ENCODE measurements at places on chromosomes 12 and 14.

GRCh38 chr12:87439990-87440827 lies 589.0 kb downstream of the C12orf50 start:
- DNase-seq: peak; percentile 89

- peak; percentile 83 for DNase-seq
These were observed at the start of gene PFDN5 for GRCh38 chr12:53295070-53295890. TSS of gene PFDN5 (plus strand) at chr12:53295542. CDS start at chr12:53295568, 26 bp downstream.

DNA sequence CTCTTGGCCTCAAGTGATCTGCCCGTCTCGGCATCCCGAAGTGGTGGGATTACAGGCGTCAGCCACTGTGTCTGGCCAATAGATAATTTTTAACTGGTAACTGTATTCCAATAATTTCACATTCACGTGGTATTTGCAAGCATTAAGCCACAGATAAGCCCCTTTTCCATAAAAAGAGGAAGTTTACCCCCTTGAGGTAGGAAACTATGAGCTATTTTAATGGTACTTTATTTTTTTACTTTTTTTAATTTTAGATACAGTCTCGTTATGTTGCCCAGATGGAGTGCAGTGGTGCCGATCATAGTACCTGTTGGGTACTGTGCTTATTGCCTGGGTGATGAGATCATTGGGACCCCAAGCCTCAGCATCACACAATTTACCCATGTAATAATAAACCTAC lies 42.9 kb upstream of the AP4S1 start:
- no peak for DNase-seq

DNA sequence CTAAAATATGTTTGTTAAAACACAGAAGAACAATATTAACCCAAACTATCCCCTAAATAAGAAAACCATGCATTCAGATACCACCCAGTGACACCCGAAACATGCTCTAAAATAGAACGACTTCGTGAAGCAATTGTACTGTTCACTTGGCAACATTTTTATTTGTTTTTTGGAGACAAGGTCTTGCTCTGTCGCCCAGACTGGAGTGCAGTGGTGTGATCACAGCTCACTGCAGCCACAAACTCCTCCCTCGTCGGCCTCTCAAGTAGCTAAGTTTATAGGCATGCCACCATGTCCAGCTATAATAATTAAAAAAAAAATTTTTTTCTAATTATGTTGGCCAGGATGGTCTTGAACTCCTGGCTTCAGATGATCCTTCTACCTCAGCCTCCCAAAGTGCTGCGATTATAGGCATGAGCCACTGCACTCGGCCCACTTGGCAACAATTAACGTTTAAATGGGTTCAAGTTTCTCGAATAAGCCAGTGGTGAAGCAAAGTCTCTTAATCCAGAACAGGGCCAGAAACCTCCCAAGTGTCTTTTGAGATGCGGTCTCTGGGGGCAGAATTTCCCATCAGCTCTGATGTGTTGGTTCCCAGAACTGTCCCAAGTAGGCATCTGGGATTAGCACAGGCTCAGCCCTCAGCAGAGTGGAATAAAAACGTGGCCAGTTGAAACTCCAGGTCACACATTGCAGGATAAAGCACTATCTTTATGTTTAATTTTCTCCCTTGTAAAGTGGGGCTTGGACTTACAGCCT lies 74.5 kb downstream of the TMCC3 start:
- DNase-seq: no peak

DNA sequence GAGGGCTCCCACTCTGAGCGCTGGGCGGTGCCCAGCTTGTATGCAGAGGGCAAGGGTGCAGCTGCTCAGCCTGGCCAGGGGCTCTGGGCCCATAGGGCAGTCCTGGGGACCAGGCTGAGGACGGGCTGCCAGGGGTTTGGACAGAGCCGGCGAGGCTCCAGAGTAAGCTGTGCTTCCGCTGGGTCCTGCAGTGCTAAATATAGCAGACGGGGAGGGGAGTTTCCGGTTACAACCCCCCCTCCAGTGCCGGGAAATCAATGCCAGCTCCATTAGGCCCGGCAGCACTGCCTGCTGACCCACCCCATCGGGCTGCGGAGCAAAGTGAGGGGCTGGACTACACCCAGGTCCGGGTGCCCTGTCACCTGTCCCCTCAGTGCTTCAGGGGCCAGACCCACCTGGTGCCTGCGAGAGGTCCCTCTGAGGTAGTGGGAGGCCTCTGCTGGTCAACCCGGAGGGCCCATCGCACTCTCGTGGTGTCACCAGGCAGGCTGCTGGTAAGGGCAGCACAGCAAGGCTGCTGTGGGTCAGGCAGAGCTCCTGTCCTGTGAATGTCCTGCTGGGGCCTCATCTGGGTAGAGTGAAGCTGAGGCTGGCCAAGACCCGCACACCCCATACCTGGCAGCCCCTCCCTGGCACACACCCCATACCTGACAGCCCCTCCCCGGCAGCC lies 2.6 kb upstream of the JAG2 start:
- DNase-seq: no peak

DNA sequence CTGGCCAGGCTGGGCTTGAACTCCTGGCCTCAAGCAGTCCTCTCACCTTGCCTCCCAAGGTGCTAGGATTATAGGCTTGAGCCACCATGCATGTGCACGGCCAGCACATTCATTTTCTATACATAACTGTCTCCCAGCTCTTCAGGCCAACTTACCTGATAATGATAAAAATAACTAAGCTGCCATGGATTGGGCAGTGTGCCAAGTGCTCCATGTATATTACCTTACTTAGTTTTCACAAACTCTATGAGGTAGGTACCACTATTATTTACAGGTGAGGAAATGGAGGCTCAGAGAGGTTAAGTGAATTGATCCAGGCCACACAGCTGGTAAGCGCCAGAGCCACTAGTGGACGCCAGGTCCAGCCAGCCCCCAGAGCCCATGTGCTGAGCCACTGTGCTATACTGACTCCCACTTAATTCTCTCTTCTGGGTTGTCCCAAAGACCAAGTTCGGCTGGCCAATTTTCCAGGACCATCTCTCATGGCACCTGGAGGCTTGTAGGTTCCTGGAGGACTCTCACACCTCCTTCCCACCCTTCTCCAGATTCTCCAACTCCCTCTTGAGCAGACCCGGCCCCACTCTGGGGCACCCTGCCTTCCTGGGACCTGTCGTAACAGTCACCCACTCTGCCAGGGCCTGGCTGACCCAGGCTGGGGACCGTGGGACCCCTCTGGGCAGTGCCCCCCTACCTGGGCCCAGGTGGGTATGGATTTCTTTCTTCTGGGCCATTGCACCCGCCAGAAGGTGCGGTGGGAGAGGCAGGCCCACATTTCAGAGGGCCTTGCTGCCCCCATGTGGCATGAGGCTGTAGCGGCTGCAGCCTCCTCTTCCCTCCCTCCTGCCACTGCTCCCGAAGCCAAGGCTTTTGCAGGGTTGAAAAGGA lies 30.2 kb upstream of the CIPC start:
- DNase-seq: peak; percentile 53

- DNase-seq: no peak
These were observed 40.2 kb upstream of the RIN3 start for GRCh38 chr14:92473261-92473968.

DNA sequence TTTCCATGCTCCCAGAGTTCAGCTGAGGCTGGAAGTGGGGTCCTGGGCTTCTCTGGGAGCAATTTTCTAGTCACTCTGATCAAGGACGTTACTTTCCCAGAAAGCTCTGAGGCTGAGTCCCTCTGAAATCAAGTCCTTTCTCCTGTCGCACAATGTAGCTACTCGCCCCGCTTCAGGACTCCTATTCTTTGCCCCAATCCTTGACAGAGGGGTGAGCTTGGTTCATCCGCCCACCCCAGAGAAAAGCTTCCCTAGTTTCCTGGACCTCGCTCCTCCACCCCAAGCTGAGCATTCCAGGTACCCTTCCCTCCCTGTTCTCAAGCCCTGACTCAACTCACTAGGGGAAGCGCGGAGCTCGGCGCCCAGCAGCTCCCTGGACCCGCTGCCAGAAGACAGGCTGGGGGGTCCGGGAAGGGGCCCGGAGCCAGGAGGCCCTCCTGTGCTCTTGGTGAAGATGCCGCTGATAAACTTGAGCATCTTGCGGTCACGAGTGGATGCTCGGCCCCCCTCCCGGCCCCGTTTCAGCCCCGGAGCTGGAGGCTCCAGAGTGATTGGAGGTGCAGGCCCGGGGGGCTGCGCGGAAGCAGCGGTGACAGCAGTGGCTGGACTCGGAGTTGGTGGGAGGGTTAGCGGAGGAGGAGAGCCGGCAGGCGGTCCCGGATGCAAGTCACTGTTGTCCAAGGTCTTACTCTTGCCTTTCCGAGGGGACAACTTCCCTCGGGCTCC lies 1.6 kb downstream of the AGAP2 start:
- no peak for DNase-seq

DNA sequence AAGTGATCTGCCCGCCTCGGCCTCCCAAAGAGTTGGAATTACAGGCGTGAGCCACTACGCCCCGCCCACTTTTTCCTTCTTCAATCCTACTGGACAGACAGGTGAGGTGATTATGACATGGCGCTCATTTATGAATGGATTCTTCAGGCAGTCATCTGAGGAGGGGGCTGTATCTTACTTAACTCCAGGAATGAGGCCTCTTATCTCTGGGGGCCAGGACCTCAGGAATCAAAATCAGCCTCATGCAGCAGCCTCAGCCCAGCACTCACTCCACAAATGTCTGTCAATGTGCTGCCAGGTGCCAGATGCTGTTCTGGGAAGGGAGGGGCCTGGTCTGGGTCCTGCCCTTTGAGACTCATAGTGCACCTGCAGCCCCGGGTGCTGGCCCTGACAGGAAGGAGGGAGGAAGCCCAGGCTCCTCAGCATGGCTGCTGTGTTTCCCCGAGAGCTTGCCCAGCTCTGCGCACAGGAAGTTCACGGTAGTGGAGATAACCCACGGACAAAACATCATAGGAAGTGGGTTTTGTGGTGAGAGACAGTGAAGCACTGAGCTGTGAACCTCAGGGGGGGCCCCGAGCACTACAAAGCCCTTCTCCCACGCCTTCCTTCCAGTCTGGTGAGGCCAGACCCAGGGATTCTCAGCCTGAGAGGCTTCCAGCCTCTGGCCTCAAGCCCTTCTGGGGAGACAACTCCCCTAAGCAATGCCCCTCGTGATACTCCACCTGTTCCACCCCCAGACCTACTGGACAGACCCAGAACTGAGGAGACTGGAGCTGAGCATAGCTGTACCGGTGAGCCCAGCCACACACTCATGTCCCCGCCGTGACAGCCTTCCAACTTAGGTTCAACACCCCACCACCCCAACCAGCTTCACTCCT lies 22.3 kb downstream of the GALNT6 start:
- DNase-seq: peak; percentile 96

DNA sequence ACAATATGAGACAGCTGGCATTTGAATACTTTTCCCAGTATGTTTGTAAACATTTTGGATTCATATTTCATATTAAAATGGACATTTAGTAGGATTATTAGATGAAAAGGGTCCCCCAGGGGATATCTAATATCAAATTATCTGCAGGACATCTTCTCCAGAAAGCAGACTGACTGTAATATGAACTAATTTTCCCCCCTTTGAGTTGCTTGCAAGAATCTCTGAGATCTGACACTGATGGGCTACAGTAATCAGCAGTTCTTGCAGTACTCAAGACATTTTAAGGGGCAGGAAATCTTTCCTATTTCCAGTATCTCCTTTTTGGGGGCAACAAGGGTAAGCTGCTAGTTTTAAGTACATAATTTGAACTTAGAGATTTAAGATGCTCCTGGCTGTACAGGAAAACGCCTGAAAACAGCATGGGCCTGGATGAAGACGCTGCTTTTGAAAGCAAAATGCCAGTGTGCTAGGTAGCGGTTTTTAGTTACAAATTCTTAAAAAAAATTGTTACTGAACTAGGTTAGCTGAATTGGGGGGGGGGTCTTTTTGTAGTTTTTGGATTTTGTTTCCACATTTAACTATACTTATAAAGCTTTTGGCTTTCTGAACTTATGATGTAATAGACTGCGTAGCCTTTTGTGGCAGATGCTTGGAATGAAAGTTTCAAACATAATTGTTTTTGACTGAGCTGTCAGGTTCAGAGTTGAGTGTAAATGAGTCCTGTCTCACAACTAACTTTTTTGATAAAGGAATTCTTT lies 2.2 kb downstream of the FRMD6 start:
- DNase-seq: no peak

- DNase-seq: no peak
These were observed 163.1 kb downstream of the PPM1H start for GRCh38 chr12:62771828-62772227.

DNA sequence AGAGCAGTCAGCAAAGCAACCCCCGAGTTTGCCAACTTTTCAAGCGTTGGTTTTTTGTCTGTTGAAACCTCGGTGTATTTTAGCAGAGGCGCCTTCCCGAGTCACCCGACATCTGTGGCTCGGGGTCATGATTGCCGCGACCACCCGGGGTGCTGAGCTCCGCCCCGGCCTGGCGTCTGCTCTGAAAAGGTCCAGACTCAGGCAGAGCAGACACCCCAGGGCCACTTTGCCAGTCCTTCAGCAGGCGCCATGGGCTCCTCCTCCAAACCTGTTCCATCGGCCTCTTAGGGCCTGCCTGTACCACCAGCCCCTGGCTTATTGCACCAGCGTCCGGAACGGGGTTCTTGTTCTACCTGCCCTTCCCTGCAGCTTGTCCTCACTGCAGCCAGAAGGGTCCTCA lies 19.1 kb downstream of the ANKRD9 start:
- no peak for DNase-seq

DNA sequence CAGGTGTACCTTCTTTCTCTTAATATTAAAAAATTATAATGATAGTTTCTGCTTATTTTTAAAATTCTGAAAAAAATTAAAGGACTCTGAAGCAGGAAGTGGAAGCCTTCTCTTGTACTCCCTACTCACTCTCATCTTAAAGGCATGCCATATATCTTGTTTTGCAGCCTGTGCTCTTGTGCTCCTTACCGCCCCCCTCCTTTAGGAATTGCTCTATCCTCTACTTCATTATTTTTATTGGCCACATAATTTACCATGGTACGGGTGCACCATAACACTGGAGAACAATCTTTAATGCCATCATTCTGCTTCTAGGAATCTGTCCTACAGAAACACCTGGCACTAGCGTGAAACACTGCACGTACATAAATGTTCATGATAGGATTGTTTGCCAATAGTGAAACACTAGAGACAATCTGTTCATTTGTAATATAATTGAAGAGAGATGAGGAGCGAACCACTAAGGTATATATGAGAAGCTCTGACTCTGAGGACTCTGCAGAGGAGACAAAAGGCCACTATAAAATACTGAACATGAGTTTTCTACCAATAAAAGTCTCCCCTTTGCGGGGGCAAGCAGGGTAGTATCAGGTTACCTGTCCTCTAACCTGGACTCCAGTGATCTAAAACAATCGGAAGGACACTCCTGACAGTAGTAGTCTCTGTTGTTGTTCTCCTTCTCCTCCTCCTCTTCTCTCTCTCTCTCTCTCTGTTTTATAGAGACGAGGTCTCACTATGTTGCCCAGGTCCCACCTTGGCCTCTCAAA lies 6.3 kb upstream of the NYNRIN start:
- peak; percentile 71 for DNase-seq

GRCh38 chr12:112340230-112340629 lies 42.0 kb downstream of the HECTD4 start:
- DNase-seq: no peak

- no peak for DNase-seq
These were observed 16.2 kb downstream of the IRF2BPL start for GRCh38 chr14:77012193-77012765.

DNA sequence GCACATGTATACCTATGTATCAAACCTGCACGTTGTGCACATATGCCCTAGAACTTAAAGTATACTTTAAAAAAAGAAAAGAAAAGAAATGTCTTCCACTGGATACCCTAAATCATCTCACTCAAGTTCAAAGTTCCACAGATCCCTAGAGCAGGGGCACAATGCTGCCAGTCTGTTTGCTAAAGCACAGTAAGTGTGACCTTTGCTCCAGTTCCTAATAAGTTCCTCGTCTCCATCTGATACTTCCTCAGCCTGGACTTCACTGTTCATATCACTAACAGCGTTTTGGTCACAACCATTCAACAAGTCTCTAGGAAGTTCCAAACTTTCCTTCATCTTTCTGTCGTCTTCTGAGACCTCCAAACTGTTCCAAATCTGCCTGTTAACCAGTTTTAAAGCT lies 118.3 kb downstream of the BMP4 start:
- DNase-seq: no peak
